ENCODE measurements at places on chromosomes 4 and X.

DNA sequence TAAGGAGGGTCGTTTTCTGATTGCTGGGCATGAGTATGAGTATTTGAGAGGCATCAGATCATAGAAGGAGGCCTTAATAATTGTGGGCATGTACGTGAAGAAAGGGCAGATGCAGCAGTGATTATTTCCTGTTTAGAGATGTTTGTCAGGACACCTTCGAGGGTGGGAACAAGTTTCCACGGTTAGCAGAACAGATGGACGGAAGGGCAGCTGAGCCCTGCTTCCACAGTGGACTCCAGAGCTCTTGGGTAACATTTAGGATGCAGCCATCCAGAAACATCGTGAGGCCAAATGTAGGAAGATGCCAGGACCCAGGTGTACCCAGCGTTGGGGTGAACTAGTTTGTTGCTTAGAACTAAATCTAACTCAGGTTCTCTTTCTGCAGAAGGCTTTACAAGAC, 231.3 kb upstream of the FAT1 start:
- no peak for DNase-seq

GRCh38 chrX:136473663-136474062, 14.1 kb upstream of the BRS3 start:
- no peak for DNase-seq

- peak; percentile 16 for DNase-seq
These were observed 113.0 kb upstream of the VAMP7 start for GRCh38 chrX:155767876-155768769.

- DNase-seq: no peak
These were observed 58.5 kb upstream of the HELT start for GRCh38 chr4:184959786-184960185.
